ENCODE measurements at places on chromosomes 12 and 14.

GRCh38 chr14:56199095-56199981 lies 81.1 kb downstream of the PELI2 start:
- DNase-seq, result peak; percentile 76

DNA sequence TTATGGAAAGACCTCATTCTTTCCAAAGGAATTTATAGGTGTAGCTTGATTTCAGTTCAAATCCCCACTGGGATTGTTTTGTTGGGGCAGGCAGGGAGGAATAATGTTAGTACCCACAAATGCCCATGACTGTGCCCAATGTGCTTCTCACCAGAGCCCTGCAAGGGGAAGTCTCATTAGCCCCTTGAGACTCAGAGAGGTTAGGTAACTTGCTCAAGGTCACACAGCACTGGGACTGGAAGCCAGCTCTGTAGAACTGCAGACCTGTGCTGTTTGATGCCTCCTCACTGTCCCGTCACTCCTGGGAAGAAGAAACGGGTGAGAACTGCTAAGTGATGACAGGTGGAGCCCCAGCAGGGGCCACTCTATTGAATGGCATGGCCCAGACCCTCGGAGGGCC lies 8.9 kb downstream of the ANKRD9 start:
- no peak for DNase-seq

GRCh38 chr12:25859976-25860375 lies 98.5 kb upstream of the RASSF8 start:
- DNase-seq, result peak; percentile 29

GRCh38 chr12:126681676-126682075 lies 1585.3 kb upstream of the TMEM132C start:
- no peak for DNase-seq

GRCh38 chr12:45655186-45655585 lies 74.3 kb upstream of the ARID2 start:
- peak; percentile 68 for DNase-seq

- DNase-seq, result peak; percentile 63
Measured at GRCh38 chr14:44989497-44990440, 27.8 kb downstream of the TOGARAM1 start.

GRCh38 chr12:67469666-67470065 lies 178.9 kb upstream of the DYRK2 start:
- DNase-seq, result no peak

DNA sequence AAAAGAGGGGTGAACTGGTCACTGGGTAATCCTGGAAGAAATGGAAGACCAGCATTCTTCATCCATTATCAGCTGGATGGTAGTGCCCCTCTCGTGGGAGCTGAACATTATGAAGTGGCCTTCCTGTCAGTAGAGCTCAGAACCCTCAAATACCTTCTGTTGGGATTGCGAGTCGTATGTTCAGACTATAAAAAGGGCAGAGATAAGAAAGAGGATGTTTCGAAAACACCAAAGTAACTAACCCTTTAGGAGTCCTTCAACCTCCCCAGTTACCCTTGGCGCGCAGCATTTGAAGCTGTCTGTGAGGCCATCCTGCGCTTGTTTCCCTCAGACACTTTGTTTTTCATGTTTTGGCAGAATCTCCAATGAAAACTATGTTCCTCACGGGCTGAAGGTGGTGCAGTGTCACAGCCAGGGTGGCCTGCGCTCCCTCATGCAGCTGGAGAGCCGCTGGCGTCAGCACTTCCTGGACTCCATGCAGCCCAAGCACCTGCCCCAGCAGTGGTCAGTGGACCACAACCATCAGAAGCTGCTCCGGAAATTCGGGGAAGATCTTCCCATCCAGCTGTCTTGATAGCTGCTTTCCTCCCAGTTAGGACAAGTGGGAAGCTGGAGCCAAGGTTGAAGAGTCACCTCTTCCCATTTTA lies 19.3 kb upstream of the GALNT16 start:
- no peak for DNase-seq

GRCh38 chr12:31353750-31354708 lies 28.1 kb upstream of the SINHCAF start:
- DNase-seq, result peak; percentile 34

- DNase-seq, result no peak
Measured at GRCh38 chr12:71268598-71269280, 110.9 kb upstream of the TSPAN8 start.

GRCh38 chr12:120076651-120077050 lies 39.9 kb downstream of the RAB35 start:
- DNase-seq, result no peak

GRCh38 chr12:26599096-26599695 lies 233.8 kb downstream of the ITPR2 start:
- no peak for DNase-seq

GRCh38 chr12:127145929-127146789 lies 1120.8 kb upstream of the TMEM132C start:
- peak; percentile 69 for DNase-seq

DNA sequence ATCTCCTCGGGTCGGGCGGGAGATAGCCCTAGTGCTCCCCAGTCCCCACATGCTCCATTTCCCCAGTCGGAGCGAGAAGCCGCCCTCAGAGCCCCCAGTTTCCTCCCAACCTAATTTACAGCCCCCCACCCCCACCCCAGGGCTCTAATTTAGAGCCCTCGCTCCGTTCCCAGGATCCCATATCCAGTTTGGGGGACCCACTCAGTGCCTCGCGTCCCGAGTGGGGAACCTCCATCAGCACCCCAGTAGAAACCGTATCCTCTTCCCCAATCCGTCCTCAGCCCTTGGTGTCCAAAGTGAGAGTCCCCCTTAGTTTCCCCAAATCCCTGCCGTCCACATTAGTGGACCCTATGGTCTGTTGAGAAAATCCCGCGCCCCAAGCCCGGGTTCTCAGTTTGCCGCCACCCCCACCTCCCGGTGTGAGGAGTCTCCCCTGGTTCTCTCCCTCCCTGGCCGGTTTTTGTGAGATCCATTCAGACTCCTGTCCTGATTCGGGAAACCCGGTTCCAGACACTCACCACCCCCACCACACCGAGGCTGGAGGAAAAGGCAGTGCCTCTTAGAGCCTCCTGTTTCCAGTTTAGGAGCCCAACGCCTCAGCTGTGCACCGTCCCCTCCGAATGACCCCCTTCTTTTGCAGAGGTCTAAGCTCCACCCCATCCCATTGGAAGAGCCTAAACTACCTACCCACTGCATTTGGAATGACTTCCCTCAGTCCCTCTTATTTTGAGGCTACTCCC lies 809 bp upstream of the MSI1 start:
- DNase-seq, result no peak

DNA sequence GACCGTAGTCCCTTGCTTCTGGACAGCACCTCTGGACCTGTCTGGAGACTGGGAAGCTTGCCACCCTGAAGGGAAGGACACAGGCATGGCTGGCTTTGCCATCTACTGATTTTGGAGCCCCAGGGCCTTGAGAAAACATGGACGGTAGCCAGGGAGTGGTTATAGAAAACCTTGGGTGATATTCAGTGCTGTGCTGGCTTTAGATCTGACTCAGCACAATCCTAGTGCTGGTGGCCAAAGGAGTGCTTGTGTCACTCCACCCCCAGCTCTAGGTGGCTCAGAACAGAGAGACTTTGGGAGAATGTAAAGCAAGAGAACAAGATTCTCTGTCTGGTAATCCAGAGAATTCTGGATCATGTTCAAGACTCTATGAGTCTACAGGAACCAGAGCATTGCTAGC lies 214.5 kb upstream of the IGF1 start:
- no peak for DNase-seq

DNA sequence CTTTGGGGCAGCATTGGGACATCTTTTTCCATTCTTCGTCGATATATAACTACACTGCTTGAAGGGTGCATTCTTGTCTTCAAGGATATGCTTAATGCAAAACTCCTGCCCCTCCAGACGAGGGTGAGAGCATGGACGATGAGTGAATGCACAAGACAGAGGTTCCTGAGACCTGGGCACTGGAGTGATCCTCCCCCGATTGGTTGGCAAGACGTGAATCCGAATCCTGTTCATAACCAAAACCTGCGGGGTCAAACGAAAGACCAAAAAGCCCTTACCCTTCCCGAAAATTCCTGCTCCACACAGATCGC lies 684 bp downstream of the KANSL2 start:
- peak; percentile 13 for DNase-seq

DNA sequence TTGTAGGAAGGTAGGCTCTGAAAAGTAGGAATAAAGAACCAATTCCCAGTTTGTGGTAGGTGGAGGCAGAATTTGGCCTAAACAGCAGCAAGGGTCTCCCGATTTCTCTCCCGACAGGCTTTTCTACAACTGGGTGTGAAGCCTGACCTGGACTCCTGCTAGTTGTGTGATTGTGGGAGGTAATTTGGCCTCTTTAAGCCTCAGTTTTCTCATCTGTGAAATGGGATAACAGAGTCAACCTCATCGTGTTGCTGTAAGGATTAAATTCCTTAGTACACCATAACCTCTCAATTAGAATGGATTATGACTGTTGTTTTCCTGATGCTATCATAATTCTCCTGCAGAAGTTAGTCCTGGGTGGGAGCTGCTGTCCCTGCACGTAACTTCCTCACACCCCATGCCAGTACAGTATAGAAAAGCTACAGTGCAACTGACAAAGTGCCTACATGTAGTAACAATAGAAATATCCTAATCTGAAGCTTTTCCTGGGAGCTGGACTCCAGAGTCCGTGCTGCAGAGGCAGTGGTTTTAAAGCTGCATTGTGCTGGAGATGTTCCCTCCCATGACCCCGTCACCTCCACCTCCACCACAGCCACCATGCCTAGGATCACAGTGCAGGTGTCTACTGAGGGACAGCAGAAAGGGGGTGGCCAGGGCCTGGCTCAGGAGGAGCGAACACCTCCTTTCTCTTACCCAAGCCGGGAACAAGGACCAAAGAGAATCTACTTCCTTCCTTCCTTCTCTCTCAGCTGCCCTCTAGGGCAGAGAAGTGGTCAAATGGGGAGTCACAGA lies 76.5 kb downstream of the FBXL14 start:
- DNase-seq, result no peak

- no peak for DNase-seq
Measured at GRCh38 chr12:6143303-6143675, 18.8 kb upstream of the VWF start.
